ENCODE measurements at places on chromosomes 5 and 9.

GRCh38 chr5:1304033-1304432, 9.2 kb upstream of the TERT start:
- no peak for DNase-seq

GRCh38 chr5:51018423-51018822, 352.0 kb downstream of the PARP8 start:
- no peak for DNase-seq

DNA sequence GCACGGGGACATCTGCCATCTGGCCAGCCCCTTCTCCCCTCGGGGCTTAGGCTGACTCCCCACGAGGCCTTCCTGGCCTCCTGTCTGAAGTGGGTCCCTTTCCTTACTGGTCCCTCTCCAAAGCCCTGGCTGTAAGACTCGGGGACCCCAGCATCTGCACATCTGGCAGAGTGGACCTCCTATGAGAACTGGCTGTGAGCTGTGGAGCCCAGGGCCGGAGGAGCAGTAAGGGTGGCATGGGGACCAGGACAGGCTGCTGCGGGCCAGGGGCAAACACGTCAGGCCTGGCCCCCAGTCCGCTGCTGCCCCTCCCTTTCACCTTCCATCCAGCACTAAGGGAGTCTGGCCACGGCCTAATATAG, 33.8 kb downstream of the EXOC3 start:
- no peak for DNase-seq

DNA sequence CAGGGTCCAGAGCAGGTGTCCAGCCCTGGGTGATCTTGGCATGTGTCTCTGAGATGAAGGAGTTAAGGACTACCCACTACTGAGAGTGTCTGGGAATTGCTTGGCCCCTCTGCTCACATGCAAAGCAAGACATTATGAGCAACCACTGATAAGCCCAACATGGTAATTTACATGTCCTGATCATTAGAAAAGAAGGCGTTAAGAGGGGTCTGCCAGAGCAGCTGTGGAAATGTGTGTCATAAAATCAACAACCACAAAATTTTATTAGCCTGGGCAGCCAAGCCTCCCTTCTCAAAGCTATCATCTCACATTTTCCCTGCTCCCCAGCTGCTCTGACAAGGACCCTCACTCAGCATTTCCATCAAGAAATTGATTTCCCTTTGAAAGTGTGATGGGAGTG, 351.0 kb downstream of the SPOCK1 start:
- no peak for DNase-seq

- DNase-seq: peak; percentile 43
Measured at GRCh38 chr5:121630402-121630801, 221.3 kb upstream of the FTMT start.

GRCh38 chr5:77960863-77961396, 184.8 kb upstream of the TBCA start:
- DNase-seq: peak; percentile 67

GRCh38 chr9:17614250-17614649, 35.4 kb downstream of the SH3GL2 start:
- no peak for DNase-seq

GRCh38 chr9:85224729-85225128, 517.0 kb downstream of the AGTPBP1 start:
- no peak for DNase-seq

DNA sequence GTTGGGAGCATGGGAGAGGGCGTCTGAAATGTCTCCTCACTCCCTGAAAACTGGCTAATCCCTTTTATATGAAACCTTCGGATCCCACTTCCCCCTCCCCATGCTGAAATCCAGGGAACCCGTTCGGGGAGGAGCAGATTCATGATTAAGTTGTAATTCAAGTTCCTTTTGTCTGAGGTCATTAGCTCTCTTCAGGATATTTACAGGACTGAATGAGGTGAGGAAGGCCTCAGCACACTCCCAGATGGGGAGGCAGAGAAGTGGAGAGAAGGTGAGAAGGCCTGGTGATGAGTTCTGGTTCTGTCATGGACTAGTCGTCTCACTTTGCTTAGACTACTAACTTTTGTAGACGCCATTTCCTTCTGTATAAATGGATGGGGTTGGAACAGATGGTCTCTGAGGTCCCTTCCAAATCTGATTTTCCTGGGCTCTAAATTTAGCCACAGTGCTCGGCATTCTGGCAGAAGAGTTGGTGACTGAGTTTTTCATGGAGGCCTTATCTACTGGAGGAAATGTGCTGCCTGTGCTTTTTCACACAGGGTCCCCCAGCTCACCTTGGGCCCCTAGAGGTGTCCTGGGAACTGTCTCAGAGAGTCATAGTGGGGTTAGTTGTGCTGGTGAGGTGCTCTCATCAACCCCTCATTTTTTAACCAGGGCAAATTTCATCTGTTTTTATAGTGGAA, 62.3 kb downstream of the PRDM6 start:
- DNase-seq: no peak

DNA sequence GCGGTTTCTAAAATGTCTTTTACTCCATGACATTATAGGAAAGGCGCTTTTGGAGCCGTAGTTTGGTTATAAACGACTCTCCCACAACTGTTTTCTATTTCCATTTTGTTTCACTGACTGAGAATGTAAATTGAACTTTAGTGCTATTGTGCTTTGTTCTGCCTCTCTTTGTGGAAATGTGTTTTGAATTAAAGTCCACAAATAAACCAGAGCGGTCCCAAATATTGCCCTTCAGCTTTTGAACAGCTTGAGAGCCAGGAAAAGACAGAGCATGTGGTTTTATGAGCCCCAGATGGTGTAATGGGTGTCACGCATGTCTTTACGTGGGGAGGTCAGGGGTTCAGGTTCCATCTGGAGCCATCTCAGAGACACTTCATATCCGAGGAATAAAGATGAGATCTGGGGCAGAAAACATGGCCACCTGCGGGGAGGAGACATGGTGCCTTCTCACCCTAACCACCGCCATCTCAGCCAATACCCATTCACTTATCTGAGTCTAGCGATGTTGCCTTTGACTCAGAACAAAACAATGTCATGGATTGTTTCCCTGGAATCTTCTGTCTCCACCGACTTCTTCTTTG, 42.5 kb upstream of the ROR2 start:
- DNase-seq: no peak

- DNase-seq: no peak
Measured at GRCh38 chr9:92669527-92669889, 423 bp downstream of the IPPK start.

DNA sequence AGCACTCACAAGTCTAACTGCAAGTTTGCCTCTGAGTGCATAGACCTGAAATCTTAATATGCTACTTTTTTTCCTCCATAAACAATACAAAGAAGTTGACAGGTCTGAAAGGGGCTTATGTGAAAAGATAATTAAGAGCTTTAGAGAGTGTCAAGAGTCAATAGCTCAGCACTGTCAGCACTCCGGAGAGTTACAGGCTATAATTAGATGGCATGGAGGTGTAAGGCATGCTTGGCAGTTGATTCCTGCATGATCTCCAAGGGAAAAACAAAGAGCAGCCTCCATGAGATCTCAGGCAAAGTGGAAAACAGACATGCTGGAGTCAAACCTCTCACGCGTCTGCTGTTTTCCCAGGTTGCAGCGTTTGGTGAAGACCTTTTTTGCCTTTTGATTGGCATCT, 468.7 kb downstream of the TLE4 start:
- DNase-seq: no peak

DNA sequence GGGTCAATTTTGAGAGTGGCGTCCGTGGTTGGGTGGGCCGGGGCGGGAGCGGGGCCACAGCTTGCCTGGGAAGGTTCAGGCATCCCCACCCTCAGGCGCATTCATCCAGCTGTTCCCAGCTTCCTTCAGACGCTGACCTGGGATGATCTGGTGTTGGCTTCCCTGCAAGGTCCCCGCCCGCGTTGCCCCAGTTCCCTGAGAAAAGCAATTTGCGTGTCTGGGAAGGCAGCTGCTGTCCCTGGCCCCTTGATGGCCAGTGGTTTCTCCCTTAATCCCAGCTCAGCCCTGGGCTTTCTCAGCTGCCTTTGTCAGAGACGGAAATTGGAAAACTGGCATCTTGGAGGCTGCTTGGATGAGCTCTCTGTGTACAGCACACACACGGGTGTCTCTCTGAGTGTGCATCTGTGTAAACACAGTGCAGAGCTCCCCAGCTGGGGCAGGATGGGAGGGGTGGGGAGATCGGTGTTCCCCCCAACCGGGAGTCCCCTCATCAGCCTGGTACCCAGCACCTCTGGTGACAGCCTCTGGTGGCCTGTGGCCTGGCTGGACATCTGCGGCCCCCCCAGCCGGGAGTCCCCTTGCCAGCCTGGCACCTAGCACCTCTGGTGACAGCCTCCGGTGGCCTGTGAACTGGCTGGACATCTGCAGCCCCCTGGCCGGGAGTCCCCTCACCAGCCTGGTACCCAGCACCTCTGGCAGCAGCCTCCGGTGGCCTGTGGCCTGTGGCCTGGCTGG, 94.0 kb downstream of the COL5A1 start:
- DNase-seq: no peak

GRCh38 chr5:111810112-111810511, 53.1 kb upstream of the NREP start:
- no peak for DNase-seq

DNA sequence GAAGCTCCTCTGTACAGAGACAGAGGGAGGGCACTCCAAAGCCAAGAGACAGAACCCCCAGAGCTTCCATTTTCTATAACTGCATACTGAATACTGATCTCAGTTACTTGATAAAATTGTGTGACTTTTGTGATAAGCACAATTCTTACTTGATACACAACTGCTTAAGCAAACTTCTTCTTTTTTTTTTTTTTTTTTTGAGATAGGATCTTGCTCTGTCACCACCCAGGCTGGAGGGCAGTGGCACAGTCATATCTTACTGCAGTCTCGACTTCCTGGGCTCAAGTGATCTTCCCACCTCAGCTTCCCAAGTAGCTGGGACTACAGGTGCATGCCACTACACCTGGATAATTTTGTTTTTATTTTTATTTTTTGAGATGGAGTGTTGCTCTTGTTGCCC, 252.1 kb upstream of the ZNF608 start:
- no peak for DNase-seq

GRCh38 chr5:6117212-6117611, 261.1 kb downstream of the MED10 start:
- DNase-seq: no peak

GRCh38 chr5:61180886-61181285, 18.6 kb upstream of the SMIM15 start:
- DNase-seq: no peak

DNA sequence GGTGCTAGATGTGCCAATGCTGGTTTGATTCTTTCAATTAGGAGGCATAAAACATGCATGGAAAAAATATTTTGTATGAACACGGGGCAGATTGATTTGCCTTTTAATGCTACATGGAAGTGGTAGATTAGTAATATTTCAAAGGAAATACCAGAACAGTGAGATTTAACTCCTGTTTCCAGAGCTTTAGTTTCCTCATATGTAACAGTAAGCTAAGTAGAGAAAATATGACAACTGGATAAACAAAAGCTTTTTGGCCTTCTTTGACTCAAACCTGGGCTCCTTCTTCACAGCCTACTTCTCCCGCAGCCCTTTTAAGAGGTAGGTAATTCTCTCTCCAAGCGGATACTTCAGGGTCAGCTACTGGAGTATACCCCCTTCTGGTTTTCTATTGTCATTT, 254.2 kb upstream of the TRPC7 start:
- no peak for DNase-seq

DNA sequence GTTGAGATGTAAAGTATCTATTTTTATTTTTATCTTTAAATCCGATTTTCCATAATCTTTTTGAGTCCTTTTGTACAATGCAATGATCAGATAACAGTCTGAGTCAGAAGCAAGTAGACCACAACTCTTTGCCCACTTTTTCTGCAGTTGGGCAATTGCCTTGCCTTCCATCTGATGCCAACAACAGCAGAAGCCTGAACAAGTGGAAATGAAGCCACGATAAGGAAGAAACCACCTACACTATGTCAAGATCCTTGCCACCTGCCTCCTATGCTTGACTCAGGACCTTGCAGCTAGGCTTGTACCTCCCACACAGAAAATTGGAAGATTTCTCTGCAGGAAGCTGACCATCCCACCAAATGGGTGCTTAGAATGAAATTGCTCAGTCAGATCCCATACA, 78.6 kb downstream of the ANXA1 start:
- no peak for DNase-seq

DNA sequence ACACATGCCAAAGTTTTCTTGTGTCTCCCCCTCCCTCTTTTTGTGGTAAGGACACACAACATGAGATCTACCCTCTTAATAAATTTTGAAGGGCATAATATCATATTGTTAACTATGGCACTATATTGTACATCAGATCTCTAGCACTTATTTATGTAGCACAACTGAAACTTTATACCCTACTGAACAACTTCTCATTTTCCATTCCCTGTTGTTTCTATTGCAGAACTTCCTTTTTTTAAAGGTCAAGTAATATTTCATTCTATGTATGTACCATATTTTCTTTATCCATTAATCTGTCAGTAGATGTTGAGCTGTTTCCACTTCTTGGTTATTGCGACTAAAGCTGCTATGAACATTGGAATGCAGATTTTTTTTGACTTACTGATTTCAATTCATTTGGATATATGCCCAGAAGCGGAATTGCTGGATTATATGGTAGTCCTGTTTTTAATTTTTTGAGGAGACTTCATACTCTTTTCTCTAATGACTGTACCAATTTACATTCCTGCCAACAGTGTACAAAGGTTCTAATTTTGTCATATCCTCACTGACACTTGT, 305.3 kb downstream of the PRR16 start:
- DNase-seq: no peak

- DNase-seq: no peak
Measured at GRCh38 chr9:112552229-112553056, 65.8 kb downstream of the KIAA1958 start.

- DNase-seq: no peak
Measured at GRCh38 chr9:26789959-26790358, 102.6 kb downstream of the CAAP1 start.

- DNase-seq: no peak
Measured at GRCh38 chr5:31504529-31504928, 27.4 kb downstream of the DROSHA start.

DNA sequence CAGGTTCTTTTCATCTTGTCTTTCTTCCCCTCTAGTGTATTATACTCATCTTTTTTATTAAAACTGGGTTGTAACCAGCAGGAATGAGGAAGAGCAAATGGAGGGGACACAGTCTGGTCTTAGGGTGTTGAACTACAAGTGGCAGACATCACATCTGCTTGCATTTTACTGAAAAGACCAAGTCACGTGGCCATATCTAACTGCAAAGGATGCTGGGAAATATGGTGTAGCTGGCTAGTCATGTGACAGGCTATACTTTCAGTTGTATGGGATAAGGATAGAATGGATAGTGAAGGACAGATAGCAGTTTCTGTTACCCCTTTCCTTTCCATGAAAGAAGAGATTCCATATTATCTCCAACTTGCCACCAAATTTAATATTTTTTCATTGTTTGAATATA, 13.0 kb upstream of the FGD3 start:
- no peak for DNase-seq

GRCh38 chr9:14389657-14390056, 75.7 kb upstream of the NFIB start:
- DNase-seq: no peak

GRCh38 chr5:56429110-56429561, 196.0 kb upstream of the ANKRD55 start:
- DNase-seq: no peak

All from SK-N-DZ (cell line).